Fibroblast of skin of back (primary cell): ENCODE measurements at places on chromosomes 3 and 15.

DNA sequence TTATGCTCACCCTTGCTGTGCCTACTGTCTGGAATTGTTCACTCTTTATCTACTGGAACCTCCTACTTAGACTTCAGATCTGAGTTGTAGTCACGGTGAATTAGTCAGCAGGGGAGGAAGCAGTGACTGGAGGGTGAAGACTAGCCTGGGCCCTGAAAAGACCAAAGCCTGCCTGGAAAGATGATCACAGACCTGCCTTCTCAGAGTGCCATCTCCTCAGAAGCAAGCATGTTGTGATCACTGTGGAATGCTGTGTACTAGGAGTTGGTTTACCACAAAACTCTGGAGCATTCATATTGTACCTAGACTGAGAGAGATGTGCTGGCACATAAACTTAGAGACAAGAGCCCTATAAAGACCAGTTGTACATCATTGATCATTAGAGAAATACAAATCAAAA, 100.7 kb upstream of the SCN10A start:
- DNase-seq: peak; percentile 22

GRCh38 chr3:56355570-56356185, 112.6 kb downstream of the ERC2 start:
- DNase-seq: no peak

- DNase-seq: peak; percentile 46
These were observed 36.9 kb downstream of the SH3BP5 start for GRCh38 chr3:15295506-15295905.

- no peak for DNase-seq
These were observed 82.8 kb upstream of the CDV3 start for GRCh38 chr3:133490468-133491351.

- DNase-seq: peak; percentile 65
These were observed 240.8 kb downstream of the NR1D2 start for GRCh38 chr3:24185738-24186384.

- DNase-seq: no peak
These were observed 302.8 kb downstream of the ROBO2 start for GRCh38 chr3:77342688-77343087.

DNA sequence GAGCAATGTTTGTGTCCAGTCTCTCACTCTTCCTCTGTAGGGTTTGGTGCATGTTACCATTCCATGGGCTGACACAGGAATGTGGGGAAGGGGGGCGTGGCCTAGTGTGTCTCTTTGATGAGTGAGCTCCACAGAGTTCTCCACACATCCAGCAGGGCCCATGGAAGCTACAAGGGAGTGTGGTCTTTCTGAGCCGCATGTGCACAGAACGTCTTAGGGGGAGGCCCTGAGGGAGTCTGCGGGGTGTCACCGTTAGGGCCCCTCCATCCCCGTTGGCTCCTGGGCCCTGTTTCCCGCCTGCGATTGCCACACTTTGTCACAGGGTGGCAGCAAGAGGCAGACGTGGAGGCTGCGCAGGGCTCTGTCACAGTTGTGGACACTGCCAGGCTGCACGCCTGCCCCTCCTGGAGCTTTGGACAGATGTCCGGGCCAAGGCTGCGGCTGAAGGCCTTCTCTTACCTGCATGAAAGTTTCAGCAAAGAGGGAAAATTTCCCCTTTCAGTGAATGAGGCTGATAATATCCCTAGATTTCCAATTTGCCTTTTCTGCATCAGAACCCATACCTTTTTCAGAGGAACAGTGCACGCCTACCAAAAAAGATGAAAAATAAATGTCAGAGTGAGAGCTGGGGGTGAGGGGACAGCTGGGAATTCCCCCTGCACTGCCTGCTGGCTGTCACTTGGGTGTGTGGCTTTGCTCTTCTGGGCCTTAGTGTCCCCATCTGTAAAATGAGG, 24.3 kb downstream of the CACNA2D3 start:
- DNase-seq: peak; percentile 27

- DNase-seq: no peak
These were observed 50.9 kb downstream of the PLXNA1 start for GRCh38 chr3:127033786-127034185.

DNA sequence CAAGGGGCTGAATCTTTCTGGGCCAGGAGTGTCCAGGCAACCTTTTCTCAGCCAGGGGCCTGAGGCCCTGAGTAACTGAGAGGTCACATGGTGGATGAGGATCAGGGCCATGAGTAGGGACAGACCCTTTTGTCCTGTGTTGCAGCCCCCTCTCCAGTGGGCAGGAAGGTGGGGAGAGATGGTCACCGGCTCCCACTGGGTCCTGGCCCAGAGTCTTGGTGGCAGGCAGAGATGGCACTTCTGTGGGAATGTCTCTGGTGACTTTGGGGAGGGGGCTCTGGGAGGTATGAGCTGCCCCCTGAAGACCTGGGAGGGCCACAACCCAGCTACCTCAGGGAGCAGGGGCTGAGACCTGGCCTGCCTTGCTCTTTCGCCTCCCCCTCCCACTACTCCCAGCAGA, 6.8 kb downstream of the ESYT3 start:
- DNase-seq: no peak

- DNase-seq: no peak
These were observed 61.9 kb upstream of the TLE3 start for GRCh38 chr15:70159713-70160009.

DNA sequence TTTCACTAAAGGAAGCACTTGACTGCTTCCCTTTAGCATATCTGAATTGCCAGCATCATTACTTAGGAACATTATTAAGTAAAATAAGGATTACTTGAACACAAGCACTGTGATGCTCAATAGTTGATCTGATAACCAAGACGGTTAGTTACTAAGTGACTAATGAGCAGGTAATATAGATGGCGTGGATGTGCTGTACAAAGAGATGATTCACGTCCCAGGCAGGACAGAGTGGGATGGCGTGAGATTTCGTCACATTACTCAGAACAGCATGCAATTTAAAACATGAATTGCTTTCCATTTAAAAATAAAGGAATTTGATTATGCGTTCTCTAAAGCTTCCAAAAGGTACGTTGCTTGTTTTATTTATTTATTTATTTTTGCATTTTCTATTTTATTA, 240.0 kb upstream of the ARHGEF26 start:
- no peak for DNase-seq

GRCh38 chr3:60931452-60931851, 319.8 kb downstream of the FHIT start:
- DNase-seq: no peak
